NCI-H2081 treated with DMSO at 0.1 percent for 48 hours (cell line): ENCODE measurements at places on chromosomes 16 and 17.

GRCh38 chr17:19766421-19767270 lies 18.5 kb upstream of the ALDH3A1 start:
- DNase-seq: no peak

DNA sequence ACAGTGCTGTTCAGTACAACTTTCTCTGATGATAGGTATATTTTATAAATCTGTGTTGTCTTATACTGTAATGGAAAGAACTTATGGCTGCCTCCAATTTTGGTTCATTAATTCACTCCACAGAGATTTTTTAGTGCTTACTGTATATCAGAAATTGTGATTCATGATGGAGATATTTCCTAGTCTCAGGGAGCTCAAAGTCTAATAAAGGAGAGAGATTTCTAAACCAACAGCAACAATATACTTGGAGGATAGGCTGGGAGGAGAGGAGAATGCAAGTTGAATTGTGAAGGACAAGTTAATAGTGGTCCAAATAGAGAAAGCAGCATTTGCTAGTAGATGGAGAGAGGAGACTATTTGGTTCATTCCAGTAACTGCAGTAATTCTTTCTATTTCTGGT lies 63.5 kb downstream of the TANC2 start:
- DNase-seq: no peak

DNA sequence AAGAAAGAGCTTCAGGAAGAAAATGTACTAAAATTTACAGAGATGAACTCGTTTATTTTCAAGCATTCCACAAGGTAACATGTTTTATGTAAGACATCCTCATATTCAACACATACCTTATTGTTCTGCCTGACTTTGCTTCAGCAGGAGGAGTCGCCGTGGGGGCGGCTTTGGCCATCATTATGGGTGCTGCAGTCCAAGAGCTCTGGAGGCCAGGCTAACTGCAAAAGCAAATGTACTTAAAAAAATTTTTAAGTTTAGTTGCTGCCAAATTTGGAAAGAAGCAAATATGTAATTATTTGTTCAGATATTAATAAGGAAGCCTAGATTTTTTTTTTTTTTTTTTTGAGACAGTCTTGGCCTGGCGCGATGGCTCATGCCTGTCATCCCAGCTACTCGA lies 4.1 kb upstream of the SPG7 start:
- DNase-seq: no peak

DNA sequence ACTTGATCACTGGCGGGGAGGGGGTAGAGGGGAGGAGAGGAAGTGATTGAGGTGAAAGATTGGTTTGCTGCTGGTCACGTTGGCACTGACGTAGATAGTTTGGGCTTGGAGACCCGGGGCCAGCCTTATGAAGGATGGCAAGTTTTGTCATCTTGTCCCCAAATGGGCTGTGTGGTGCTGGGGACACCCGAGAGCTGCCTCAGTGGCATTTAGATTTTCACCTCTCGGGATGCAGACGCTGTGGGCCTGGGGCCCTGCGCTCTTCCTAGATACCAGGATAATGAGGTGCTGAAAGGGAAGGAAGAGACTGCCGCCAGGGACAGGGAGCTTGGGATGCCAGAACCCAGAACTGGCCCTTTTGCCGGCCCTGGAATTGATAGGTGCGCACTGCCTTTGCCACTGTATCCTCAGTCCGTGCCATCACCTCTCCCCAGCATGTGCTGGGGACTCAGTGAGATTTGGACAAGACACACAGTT lies 1.4 kb upstream of the SOCS3 start:
- no peak for DNase-seq

DNA sequence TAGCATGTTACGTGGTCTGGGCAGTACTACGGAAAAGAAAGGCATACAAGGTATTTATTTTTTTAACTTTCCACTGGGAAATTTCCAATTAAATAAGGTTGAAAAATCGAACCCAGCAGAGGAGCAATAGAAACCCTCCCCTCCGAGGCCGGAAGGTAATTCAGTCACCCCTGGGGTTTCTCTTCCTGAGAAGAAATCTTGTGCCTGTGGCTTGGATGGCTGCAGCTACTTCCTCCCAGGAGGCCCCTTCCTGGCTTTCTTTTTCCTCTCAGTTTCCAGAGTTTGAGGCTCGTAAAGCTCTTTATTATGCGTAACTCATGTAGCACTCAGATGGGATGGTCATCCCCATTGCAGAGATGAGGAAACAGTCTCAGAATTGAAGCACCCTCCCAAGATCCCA lies 140.3 kb downstream of the ASIC2 start:
- no peak for DNase-seq
